ENCODE measurements at places on chromosomes 11 and 22.

DNA sequence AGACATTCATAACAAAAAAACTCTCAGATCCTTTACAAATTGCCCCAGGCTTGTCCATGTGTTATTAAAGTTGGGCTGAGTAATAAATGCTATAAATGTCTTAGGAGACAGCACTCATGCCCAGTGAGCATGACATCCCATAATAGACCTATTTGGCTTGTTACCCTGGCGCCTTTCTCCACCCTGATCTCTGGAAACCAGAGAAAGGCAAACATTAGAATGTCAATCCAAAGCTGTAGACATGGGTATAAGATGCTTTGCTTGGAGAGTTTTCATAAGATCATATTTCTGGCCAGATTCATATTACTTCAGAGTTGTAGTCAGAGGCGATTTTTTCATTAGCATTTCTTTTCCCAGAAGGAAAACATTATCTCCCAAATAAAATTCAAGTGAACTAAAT is 161.3 kb upstream of the UBASH3B start:
- no peak for DNase-seq

DNA sequence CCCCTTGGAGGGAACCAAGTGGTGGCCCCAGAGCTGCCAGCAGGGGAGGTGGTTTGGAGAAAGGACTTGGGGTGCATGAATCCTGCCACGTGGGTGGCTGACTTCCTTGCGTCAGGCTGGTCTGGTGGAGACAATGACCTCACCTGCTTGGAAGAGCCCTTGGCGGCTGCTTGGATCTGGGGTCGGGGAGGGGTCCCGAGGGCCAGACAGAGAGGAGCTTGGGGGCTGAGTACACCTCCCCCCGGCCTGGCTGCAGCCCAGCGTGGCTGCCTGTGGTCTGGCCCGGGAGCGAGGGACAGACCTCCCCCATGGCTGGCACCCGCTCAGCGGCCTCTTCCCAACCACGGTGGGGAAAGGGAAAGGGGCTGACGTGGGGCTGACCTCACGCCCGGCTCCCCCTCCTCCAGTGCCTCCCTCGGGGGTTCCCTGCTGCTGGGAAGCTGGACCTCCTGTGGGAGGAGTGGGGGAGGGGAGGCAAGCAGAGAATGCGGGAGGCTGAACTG is 13.8 kb downstream of the LIF start:
- no peak for DNase-seq

GRCh38 chr11:92406472-92406871 is 181.9 kb downstream of the FAT3 start:
- no peak for DNase-seq

DNA sequence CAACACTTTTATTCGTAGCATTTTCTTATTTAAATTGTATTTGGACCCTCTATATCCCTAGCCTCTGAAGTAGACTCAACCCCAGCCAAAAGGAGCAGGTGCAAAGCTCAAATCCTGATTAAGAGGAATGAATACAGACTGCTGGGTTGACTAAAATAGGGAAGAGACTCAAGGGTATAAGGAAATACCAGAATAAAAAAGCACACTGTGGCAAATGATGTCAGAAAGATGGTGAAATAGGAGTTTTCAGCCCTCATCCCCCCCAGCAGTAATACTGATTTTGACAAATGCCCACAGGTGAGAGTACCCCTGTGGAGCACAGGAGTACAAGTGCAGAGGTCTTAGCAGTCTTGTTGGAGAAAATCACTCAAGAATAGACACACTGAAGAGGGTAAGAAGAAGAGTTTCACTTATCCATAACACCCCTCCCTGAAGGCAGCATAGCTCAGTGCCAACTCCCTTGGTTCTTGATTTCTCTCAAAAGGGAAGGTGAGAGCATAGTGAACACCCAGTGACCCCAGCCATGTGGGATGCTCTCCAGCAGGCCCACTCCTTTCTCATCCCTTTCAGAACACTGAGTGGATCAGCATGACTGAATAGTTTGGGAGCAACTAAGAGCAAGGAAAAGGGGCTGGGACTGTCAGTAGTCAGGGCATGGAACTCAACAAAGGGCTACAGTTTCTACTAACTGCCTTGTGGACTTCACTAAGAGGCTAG is 71.7 kb downstream of the TBC1D22A start:
- DNase-seq: no peak

GRCh38 chr11:76759092-76759491 is 24.1 kb upstream of the TSKU start:
- DNase-seq: no peak
